CD4-positive, alpha-beta T cell treated with Interleukin-1 beta for 1 hour (primary cell): ENCODE measurements at places on chromosomes 2 and 18.

DNA sequence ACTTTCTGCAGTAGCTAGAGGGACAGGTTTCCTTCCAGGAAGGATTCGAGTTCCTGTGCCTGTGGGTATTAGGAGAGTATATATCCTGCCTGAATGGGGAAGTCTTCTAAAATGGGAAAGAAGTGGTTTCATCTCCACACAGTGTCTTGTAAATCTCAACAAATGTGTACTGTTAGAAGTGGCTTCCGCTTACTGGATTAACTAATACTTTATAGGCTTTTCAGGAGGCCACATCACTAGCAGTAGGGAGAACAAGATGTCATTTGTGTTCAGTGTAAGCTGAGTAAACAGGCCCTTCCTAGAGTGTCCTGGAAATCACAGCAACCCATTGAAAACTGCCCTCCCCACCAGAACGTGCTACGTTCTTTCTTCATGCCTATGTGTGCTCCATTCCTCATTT lies 12.5 kb upstream of the POLR1B start:
- no peak for DNase-seq

GRCh38 chr18:45785134-45785533 lies 40.3 kb upstream of the SIGLEC15 start:
- peak; percentile 4 for DNase-seq

DNA sequence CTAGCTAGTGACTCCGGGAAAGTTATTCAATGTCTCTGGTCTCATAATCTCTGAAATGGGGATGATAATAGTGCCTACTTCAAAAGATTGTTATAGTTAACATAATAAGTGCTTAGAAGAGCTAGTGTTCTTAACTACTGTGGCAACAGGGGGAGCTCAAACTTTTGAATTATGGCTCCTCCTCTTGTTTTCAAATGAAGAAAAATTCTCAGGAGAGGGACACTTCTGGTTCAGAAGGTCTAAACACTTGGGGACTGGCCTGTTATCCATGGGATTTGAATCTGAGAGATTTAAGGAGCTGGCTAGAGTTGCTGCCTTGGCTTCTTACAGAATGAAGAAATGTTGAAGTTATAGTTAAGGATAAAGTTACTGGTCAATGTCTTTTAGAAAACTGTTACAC lies 92.2 kb upstream of the ITGB6 start:
- DNase-seq, result no peak

GRCh38 chr2:26043109-26043508 lies 9.2 kb downstream of the RAB10 start:
- no peak for DNase-seq

GRCh38 chr2:83823229-83823628 lies 635.9 kb downstream of the SUCLG1 start:
- DNase-seq, result no peak

- DNase-seq, result no peak
Observed at GRCh38 chr2:46161911-46162310, 135.3 kb upstream of the EPAS1 start.

DNA sequence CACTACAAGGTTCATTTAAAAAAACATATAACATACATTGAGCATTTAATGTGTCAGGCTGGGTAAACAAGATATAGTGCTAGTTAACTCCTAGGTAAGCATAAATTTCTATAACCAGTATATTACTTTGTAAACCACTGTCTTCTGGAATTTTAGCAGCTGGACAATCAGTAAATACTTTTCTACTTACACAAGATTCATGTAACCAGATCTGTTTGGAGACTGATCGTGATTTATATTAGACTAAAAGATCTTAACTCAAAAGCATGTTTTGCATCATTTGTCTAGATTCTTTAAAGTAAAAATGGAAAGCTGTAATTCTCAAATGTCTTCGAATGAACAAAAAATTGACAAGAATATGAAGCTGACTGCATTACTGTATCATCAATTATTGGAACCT lies 941 bp upstream of the SGO2 start:
- DNase-seq, result no peak

DNA sequence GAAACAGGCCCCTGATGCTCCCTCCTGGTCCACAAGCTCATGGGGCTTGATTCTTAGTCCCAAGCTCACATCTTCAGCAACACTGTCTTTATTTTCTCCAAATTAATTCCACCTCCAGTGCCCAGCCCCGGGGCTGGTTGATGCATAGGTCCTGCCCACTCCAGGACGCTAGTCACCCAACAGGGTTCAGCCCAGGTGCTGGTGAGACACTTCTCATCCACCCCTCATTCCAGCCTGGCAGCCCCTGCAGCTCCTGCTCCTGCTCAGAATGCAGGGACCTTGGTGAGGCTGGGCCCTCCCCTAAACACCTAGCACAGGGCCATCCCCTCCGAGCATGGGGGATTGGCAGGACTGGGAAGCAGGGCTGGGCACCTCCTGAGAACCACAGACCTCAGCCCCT lies 25.7 kb downstream of the STEAP3 start:
- DNase-seq, result no peak

- DNase-seq, result no peak
Observed at GRCh38 chr2:216855605-216856004, 4.3 kb downstream of the TNP1 start.

DNA sequence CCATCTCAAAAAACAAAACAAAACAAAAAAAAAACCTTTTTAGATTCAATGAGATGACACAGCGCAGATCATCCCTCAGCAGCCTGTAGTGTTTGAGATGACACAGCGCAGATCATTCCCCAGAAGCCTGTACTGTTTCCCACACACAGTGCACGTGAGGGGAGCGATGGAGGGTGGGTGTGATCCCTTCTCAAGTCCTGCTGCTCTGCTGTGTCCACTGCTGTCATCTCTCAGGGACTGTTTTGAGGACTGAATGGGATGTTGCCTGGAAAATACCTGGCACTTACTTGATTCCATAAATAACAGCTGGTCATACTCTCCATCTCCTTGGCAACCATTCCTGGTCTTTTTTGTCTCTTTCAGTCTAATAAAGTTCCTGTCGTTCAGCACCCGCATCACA lies 25.7 kb downstream of the TGOLN2 start:
- no peak for DNase-seq

DNA sequence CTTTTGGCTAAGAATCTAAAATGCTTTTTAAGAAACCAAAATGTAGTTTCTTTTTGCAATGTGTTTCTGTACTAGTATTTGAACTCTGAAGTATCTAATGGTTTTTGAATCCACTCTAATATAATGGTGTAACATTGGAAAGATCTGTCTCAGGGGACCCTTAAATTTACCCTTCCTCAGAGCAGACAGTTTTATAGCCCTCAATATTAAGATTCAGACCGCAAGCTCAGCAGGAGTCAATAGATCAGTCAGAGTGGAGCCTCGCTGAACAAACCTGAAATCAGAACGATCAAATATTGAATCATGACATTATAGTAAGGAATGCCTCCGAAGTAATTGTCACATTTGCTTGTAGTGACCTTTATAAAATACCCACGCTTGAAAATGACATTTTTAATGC lies 18.3 kb downstream of the SGPP2 start:
- no peak for DNase-seq

DNA sequence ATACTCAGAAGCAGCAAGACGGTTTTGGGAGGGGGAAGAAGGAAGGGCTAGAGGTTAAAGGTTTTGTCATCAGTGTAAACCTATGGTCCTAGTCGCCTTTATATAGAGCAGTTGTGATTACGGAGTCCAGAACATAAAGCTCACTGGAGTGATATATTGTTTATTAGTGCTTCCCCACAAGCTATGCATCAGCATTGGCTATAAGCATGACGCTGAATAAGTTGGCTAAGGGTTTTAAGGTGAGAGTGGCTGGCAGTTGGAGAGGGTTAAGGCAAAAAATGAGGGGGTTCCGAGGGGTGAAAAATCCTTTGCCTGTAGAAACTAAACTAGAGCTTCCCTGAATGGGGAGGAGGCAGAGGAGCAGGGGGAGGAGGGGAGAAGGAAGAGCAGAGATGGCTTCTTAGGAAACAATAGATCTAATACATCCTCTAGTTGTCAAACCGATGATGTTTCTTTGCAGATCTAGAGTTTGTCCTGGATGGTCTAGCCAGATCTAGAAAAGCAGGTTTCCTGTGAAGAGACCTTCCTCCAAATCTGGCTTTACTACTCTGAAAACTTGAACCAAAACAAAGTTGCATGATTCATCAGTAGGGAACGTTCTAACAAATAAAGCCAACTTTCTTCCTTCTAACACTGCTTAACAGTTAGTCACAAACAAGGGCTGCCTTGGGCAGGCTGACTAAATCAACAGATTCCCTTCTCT lies 2.5 kb downstream of the KLF7 start:
- DNase-seq, result peak; percentile 22

- no peak for DNase-seq
Observed at GRCh38 chr18:12155996-12156395, 62.4 kb downstream of the ANKRD62 start.

DNA sequence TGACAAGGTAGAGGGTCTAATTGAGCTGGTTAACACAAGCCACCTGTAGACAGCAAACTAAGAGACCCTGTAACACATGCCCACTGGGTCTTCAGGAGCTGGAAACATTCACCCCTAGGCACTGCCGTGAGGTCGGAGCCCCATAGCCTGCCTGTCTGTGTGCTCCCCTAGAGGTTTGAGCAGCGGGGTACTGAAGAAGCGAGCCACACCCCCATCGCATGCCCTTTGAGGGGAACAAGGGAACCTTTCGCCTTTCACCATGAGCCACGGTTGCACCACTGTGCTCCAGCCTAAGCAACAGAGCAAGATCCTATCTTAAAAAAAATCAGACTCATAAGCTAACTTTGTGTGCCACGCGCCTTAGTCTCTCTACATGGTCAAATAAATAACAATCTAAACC lies 36.2 kb upstream of the RAB27B start:
- no peak for DNase-seq

DNA sequence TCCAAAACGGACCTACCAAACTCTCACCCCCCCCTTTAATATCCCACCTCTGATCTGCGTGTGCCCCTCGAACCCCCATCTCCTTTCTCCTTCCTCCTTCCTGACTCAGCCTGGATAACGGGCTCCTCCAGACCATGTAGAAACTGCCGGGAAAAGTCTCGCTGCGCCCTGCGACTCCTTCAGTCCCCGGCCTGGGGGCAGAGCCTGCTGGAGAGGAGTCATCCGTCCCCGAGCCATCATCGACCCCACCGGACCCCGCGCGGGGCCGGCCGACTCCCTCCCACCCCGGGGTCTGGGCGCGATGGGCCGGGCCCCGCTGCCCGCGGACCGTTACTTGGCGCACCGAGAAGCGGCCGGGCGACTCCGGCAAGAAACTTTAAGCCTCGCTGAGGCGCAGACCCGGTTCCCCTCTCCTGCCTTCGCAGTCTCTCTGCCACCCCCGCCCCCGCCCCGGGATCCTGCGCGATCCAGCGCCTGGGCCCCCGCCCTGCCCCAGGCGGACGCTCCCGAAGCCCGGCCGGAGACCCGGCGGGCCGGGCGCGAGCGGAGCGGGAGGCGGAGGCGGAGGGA lies 3.4 kb downstream of the ZEB2 start:
- DNase-seq, result no peak

DNA sequence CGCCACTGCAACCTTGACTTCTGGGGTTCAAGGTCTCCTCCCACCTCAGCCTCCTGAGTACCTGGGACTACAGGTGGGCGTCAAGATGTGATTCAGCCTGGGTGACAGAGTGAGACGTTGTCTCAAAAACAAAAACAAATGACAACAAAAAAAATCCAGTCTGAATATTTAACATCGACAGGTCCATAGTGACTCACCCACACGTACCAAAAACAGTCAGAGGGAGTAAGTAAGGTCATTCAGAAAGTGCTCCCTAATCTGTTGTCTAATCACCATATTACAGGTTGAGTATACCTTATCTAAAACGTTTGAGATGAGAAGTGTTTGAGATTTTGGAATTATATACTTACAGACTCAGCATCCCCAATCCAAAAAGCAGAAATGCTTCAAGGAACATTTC lies 24.4 kb downstream of the SAP130 start:
- no peak for DNase-seq

DNA sequence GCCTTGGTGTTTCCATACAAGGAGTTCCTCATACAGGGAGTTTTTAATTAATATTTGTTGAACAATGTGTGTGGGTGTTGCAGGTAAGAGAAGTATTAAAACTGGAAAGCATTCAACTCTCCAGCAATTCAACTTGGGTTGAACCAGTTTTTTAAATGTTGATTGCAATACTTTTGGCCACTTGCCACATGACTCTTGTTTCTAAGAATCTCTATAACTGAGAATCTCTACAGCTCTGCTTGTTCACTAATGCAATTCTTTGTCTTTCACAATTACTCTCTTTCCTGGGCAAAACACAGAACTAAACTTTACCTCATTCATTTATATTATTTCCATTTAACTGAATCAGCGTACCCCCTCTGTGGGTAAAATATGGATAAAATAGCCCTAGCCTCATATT lies 429.4 kb downstream of the ARHGAP15 start:
- DNase-seq, result no peak

DNA sequence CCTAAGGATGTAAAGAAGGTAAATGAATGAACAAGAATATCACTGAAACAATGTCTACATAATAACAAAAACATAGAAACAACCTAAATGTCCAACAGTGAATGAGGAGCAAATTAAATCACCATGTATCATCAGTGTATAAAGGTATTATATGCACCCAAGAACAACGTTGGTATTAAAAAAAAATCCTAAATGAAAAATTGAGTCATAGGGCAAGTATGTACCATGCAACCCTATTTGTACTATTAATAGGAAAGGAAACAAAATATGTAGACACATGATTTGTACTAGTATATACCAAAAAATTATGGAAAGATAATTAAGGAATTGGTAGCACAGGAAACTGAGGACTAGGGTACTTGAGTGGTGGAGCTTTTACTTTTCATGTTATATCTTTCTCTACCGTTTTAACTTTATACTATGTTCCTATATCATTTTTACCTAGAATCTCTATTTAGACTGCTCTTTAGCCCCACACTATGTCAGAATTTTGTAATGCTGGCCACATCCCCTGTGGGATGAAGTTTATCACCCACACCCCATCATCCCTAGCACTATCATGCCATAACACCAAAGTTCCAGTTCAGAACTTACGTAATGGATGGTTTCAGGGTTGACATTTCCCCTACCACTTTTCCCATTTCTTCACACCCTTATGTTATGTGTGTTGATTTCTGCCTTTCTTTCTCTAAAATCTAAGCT lies 25.6 kb downstream of the IKZF2 start:
- peak; percentile 22 for DNase-seq

GRCh38 chr18:48834413-48835031 lies 116.2 kb downstream of the SMAD7 start:
- peak; percentile 76 for DNase-seq

- DNase-seq, result no peak
Observed at GRCh38 chr2:98806236-98806697, 75.3 kb upstream of the MGAT4A start.
